IMR-90 (cell line): ENCODE measurements at places on chromosomes 11 and 22. TPM values are rescaled to one million over a fixed set of nuclear protein-coding genes. Genes with fewer than 3 reads are reported as not detected.

Gene EMSY
- total RNA-seq, result 22.0 and 28.9 TPM in 2 replicates

Gene SLC37A2
- 0.72 and 0.83 TPM in 2 replicates for total RNA-seq

Gene CD59
- 637 and 765 TPM in 2 replicates for total RNA-seq

Gene TPBGL
- not detected in 2 replicates for total RNA-seq

Gene SLC1A2
- 0.54 and 0.56 TPM in 2 replicates for total RNA-seq

Gene PHLDA2
- 3.8 and 4.4 TPM in 2 replicates for total RNA-seq

Gene FERMT3
- total RNA-seq, result 0.36 and 0.56 TPM in 2 replicates

Gene TMEM223
- 9.7 and 14.2 TPM in 2 replicates for total RNA-seq

Gene CENPM
- 14.7 and 18.1 TPM in 2 replicates for total RNA-seq

Gene OR5P2
- total RNA-seq, result 0.28 TPM in 1 of 2 replicates, not detected in the other

Gene PRR33
- total RNA-seq, result not detected in 2 replicates

Gene GLYAT
- not detected in 2 replicates for total RNA-seq

Gene TMEM151A
- total RNA-seq, result not detected in 2 replicates

Gene GSTP1
- 947 and 1,000 TPM in 2 replicates for total RNA-seq

Gene RRP7A
- total RNA-seq, result 25.5 and 32.5 TPM in 2 replicates

Gene SAA1
- not detected in 2 replicates for total RNA-seq

DNA sequence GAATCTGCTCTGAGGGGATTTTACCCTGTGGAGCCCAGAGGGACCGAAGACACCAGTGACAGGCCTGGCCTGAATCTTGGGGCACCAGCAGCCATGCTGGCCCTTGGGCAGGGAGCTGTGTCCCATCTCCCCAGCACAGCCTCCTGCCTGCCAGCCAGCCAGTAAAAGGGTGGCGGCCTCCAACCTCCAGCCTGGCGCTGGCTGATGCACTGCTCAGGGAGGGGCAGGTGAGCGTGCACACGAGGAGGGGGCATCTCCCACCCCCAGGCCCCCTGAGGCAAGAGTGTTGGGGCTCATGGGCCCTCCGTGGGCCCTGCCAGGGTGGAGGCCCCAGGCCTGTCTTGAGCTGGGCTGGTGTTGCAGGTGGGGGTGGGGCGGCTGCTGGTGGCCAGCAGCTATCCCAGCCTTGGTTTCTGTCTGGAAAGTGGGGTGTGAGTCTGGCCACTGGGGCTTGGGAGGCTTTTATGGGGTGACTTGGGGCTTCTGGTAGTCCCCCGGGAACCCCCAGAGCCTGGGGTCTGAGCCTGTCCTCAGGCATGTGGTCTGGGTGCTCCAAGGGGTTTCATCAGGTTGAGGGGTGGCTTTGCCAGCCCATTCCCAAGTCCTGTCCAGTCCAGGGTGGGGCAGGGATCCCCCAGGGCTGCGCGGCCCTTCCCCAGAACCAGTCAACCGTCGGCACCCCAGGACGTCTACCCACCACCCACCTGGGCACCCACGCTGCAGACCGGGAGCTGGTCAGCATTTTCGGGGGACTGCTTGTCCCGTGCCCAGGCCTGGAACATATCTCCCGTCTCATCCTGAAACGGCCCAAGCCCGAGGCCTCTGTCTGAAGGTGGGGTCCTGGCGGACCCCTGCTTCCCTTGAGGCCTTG, 17.8 kb downstream of the TSPAN4 start:
- no peak for DNase-seq

- no peak for DNase-seq
These were observed 11.4 kb downstream of the SLC35F2 start for GRCh38 chr11:107847184-107847583.

- peak; percentile 22 for DNase-seq
These were observed 893 bp downstream of the SLC36A4 start for GRCh38 chr11:93196816-93197379.

DNA sequence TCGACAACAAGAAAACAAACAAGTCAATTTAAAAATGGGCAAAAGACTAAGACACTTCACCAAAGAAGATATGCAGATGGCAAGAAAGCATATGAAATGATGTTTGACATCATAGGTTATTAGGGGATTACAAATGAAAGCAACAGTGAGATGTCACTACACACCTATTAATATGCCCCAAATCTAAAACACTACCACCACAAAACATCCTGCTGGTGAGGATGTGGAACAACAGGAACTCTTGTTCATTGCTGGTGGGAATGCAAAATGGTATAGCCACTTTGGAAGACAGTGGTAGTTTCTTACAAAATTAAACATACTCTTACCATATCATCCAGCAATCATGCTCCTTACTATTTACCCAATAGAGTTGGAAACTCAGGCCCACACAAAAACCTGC, 29.0 kb downstream of the PRRG4 start:
- no peak for DNase-seq

GRCh38 chr22:43230971-43231723, 44.2 kb upstream of the TTLL12 start:
- DNase-seq, result peak; percentile 28

- peak; percentile 48 for DNase-seq
These were observed 8.6 kb upstream of the C11orf96 start for GRCh38 chr11:43933608-43934551.

DNA sequence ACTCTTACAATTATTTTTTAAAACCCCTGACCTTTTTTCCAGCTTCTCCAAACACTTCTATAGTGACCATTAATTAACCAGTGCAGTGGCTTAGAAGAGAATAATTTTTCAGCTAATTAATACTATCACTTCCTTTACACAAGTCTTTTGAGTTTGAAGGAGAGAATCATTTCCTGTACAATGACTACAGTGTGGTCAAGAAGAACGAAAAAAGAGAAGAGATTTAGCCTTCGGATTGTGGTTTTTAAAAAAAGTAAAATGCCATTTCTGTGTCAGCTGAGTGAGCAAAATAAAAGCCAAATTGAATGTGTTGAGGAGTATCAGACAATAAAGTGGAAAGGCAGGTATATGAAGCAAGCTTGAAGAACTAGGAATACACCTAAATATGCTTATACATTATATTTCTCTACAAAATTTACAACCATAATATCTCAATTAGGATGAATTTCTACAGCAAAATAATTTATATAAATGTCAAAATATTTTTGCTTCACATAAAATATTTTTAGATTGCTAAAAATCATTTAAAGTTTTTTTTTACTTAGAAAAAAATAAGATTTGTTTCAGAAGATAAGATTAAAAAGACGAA, 1155.2 kb upstream of the CNTN5 start:
- no peak for DNase-seq

- DNase-seq, result no peak
These were observed 53.8 kb upstream of the CHRM4 start for GRCh38 chr11:46445192-46445919.

GRCh38 chr11:16874275-16874975, 136.0 kb downstream of the C11orf58 start:
- DNase-seq, result no peak

DNA sequence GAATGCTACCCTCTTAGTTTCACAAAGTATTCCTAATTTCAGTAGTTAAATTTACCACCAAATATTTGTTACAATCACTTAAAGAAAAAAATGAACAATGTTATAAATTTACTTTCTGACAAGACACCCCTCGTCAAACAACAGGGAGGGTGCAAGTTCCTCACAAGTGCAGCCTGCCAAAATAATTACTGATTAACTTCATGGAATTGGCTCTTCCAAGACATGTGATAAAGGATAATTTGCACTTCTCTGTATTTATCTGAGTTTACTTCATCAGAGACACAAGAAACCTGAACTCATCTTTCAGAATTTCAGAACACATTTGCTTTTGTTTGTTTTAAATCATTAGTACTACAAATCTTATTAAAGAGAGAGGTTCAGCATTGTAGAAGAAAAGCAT, 66.5 kb downstream of the LARGE2 start:
- DNase-seq, result no peak

GRCh38 chr11:29333993-29334775, 682.6 kb downstream of the KCNA4 start:
- DNase-seq, result peak; percentile 88

- peak; percentile 40 for DNase-seq
These were observed 94.4 kb downstream of the SLC1A2 start for GRCh38 chr11:35324981-35325380.

DNA sequence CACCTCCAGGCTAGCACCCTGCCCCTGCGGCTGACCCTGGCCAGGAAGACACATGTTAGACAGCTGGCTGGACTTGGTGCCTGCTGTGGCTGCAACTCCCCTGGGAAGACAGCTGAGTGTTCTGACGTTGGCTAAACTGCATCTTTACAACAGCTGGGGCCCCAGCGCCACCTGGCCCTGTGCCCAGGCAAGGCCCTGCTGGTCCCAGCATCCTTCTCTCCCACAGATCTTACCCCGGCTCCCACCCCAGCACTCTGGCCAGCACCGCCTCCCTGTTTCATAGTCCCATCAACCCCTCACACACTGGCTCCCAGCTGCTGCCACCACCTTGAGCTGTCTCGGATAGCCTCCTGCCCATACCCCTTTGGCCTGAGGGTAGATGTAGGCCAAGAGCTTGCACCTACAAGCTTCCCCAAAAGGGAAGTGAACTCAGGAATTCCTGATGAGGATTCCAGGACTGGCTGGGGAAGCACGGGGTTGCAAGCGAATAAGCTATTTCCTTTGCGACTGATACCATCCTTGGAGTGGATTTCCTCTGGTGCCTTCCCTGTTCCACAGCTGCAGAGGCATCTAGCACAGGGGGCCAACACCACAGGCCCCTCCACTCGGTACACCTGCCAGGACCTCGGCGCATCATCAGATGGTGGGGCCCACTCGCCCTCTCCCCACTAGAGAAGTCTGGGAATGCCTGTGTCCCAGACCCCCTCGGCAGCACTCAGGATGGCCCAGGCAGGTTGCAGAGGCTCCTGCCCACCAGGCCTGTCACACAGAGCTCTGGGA, 28.5 kb downstream of the RSPH14 start:
- peak; percentile 54 for DNase-seq

- no peak for DNase-seq
These were observed 279.9 kb downstream of the BRD1 start for GRCh38 chr22:49547751-49548239.

DNA sequence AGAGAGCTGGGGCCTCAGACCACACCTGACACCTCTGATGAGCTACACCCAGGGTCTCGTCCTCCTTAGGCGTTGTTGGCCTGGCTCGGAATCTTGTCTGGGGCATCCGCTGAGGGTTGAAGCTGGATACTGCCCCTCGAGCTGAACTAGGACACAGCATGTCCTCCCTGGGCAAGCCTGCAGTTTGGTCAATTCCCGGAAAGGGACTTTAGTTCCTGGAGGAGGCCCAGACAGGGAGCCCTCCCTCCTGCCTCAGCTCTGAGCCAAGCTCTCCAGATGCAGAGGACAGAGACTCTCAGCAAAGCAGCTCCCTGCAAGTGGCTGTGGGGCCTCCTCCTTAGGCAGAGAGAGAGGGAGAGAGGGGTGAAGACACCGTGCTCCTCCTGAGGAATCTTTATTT, 4.9 kb downstream of the APOL3 start:
- no peak for DNase-seq
